Breast epithelium (tissue), 4 donors: ENCODE measurements at places on chromosomes 3 and 15. TPM values are rescaled to one million over a fixed set of nuclear protein-coding genes. Genes with fewer than 3 reads are reported as not detected.

ARL6IP5 gene
- total RNA-seq, result 123 TPM

RHOV gene
- total RNA-seq, result 12.1 TPM

GRCh38 chr3:23664459-23664858 is 141.3 kb upstream of the UBE2E1 start:
- no peak for DNase-seq

DNA sequence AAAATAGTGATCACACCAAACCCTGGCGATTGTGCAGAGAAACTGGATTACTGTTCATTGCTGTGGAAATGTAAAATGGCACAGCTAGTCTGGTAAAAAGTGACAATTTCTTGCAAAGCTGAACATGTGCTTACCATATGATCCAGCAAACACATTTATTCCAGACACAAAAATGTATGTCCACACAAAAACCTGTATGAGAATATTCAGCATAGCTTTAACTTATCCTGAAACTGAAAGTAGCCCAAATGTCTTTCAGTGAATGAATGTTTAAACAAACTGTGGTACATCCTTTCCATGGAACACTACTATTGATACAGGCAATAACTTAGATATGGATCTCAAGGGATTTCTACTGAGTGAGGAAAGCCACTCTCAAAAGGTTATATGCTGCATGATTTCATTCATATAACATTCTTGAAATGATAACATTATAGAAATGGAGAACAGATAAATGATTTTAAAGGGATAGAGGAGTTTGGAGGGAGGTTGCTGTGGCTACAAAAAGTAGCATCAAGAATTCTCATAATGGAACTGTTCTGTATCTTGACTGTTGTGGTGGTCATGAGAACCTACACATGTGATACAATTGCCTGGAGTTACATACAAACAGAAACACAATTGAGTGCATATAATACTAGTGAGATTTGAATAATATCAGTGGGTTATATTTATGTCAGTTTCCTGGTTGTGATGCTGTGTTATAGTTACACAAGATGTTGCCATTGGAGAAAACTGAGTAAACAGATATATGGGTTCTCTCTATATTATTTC is 70.7 kb upstream of the DPH6 start:
- no peak for DNase-seq
